ENCODE measurements at places on chromosomes 11 and 22.

GRCh38 chr11:2702771-2703362 is 3.1 kb upstream of the KCNQ1OT1 start:
- no peak for DNase-seq

DNA sequence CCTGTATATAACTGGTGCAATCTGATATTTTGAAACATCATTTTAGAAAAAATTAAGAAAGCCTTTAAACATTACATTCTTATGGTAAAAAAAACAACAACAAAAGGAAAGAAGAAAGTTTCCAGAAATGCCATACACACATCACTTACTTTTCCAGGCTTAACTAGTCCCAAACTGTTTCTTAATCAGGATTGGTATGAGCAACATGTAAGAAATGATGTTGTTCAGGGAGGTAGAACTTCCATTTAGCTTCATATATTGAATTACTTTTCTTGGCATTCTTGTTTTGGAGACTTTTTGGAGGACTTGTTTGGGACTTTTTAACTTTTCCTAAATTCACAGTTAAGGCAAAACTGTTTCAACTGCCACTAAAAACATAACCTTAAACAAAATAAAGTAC is 791.5 kb downstream of the METTL15 start:
- no peak for DNase-seq

DNA sequence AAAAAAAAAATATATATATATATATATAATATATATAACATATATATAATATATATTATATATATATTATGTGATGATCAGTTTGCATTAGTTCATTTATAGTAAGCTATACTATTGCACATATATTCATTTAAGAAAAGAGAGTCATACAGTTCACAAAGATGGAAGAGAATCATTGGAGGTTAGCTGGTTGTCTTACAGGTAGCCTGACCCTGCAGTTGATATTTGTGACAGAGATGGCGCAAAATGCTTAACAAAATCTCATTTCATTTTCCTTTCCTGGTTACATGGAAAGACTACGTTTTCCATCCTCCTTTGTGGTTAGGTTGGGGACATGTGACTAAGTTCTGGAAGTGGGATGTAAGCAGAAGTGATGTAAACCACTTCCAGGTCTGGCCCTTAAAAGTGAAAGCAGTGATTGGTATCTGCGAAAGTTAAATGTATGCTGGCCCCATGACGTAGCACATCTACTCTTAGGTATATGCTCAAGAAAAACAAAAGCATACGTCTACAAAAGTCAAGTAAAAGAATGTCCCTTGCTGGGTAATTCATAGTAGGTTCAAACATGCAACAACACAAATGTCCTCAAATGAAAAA is 7.2 kb upstream of the TMEM135 start:
- DNase-seq = no peak

DNA sequence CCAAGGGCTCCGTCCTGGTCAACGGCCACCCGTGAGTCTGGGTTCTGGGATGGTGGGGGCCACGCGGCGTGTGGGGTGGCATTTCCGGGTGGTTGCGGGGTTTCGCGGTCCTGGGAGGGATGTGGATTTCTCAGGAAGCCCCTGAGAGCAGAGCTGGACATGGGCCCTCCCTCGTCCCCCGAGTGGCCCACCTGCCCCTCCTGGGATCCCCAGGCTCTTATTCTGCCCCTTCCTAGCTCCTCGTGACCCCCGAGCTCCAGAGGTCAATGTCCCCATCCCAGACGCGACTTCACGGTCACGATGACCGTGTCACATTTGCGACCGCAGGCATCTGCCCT is 4.4 kb downstream of the MUC5AC start:
- no peak for DNase-seq

GRCh38 chr11:1302461-1303125 is 6.8 kb downstream of the TOLLIP start:
- no peak for DNase-seq

DNA sequence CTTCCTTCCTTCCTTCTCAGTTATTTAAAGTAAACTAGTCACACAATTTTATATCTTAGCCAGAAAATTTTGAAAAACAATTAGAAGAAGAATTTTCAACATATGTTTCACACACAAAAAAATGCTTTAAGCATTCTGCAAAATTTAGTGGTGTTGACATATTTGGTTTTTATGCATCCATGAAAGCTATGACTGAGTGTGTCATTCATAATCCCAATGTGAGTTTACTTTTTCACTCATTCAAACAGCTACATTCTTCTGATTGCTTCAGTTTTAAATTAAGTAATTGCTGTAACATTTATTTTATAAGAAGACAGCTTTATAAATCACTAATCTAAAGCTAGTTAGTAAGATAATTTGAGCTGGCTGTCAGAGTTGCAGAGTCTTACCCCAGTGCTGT is 453.5 kb downstream of the LRRC4C start:
- DNase-seq = no peak

- no peak for DNase-seq
Observed at GRCh38 chr11:12099132-12099873, 11.1 kb upstream of the MICAL2 start.

GRCh38 chr11:115990004-115990447 is 485.8 kb upstream of the CADM1 start:
- no peak for DNase-seq

DNA sequence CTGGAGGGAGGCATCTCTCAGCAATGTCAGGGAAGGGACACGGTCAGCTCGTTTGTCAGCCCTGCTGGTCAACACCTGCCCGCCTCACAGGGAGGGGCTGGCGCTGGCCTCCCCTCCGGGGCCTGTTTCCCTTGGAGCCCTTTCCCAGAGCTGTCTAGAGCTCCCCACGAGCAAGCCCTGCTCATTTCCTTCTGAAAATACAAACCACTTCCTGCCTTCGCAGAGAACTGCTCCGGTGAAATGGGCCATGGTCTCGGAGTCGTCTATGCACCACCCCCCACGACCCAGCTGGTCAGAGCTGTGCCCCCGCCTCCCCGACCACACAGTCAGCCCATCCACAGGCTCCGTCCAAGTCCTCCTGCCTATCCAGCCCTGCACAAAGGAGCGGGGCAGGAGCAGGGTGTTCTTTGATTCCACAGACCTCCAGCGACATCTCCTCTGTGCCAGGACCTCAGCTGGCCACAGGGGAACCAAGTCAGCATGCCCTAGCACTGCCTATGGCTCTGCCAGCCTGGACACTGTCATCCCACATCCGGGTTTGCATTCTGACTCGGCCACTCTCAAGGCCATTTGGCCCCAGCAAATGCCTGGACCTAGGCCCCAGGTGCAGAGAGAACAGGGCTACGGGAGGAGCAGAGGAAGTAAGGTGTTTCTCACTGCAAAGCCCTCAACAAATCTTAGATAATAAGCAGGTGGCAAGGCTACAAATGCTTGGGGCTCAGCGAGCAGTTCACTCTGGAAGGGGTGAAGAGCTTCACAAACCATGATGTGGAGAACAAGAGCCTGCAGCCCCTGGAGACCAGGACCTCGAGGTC is 82.1 kb upstream of the WNT11 start:
- DNase-seq = no peak

- DNase-seq = no peak
Observed at GRCh38 chr11:62024936-62025486, 57.6 kb upstream of the FTH1 start.

DNA sequence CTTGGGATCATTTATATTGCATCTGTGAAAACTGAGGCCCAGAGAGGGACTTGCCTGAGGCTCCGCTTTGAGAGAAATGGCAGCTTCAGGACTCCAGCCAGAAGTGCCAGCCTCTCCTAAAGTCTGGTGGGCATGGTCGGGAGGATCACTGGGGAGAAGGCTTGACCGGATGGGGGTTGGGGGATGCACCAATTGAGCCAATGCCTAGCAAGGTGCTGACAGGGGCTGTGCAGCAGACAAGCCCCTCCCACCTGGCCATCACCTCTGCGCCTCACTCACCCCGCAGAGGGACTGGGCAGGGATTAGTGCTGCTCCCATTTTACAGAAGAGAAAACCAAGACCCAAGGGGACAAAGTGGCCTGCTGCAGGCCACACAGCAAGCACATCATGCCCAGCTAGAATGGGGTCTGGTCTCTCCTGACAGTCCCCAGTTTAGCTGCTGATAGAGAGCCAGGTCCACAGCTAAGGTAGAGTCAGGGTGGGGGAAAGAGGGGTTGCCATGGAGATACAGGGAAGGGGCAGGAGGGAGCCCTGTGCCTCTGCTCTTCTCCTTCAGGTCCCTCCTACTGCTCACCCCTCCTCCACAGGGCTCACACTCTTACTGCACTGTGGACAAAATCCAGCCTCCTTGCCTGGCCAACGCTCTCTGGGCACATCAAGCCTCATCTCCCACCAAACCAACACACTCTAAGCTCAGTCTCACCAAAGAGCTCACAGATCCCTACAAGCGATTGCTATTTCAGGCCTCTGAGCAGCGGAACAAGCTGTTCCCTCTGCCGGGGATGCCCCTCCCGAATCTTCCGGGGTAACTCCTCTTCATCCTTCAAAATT is 29.5 kb downstream of the TEF start:
- DNase-seq = no peak

- DNase-seq = no peak
Observed at GRCh38 chr11:78291503-78292108, 102.9 kb downstream of the USP35 start.

GRCh38 chr11:38416141-38416540 is 1818.1 kb upstream of the RAG2 start:
- DNase-seq = no peak

- no peak for DNase-seq
Observed at GRCh38 chr22:39252461-39253434, 8.0 kb upstream of the PDGFB start.

DNA sequence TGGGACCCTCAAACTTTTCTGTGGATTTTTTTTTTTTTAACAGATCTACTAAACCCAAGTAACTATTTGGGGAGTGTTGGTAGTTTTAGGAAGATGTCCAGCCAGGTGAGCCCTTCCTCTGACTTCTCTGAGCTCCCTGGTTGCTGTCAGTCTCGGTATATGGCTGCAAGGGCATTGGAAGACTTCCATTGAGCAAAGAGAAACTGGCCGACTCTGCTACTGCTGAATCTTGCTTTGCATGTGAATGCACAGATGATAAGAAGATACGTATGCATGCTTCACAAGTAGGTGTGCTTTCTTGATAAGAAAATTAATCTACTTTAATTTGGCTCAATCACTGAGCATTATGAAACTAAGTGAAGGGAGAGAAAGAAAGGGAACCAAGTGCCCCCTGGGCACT is 51.1 kb downstream of the BARX2 start:
- DNase-seq = no peak

- no peak for DNase-seq
Observed at GRCh38 chr22:49740242-49740641, 87.4 kb downstream of the BRD1 start.

GRCh38 chr11:45879803-45880686 is 5.4 kb upstream of the MAPK8IP1 start:
- no peak for DNase-seq

DNA sequence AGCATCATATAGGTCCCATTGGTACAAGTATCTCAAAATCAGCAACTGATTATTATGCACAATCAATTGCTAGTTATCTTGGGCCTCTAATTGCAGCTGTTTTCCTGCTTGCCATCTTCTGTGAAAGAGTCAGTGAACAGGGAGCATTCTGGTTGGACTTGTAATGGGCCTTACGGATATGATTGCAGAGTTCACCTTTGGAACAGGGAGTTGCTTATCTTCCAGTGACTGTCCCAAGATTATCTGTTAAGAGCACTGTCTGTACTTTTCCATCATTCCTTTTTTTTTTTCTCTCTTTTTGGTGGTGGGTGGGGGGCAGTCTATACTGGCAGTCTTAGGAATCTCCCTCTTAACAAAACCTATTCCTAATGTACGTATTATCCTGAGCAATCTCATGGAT is 17.8 kb downstream of the OR8G5 start:
- no peak for DNase-seq

- DNase-seq = no peak
Observed at GRCh38 chr22:48378673-48379072, 1449.0 kb downstream of the BRD1 start.

GRCh38 chr22:43180670-43181069 is 6.3 kb downstream of the TTLL12 start:
- DNase-seq = no peak

- DNase-seq = no peak
Observed at GRCh38 chr11:111176603-111177002, 68.9 kb upstream of the POU2AF2 start.

DNA sequence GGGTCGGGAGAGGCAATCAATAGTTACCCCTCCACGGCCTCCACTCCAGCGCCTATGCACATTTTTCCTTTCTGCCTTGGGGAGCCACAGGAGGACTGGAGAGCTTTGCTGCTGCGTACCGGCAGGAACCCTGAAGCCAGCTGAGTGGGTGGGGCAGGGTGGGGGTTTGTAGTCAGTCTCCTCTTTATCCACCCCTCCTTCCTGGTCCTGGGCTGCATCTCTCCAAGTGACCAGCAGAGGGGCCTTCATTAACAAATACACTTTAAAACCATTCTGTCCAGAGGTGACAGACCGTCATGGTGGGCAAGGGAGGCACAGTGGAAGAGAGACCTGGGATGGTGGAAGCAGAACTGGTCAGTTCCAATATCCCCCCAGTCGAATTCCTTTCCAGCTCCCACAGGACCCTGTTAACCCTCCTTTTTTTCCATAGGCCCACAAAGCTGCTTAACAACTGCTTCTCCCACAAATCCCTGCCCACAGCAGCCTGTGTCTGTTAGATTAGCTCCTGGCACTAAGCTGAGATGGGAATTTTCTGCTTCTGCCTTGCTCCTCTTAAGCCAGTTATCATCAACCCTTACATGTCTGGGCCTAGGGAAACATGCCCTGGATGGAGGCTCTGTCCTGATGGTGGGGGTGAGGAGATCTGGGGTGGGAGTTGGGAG is 3.9 kb upstream of the ABCG4 start:
- peak; percentile 32 for DNase-seq

DNA sequence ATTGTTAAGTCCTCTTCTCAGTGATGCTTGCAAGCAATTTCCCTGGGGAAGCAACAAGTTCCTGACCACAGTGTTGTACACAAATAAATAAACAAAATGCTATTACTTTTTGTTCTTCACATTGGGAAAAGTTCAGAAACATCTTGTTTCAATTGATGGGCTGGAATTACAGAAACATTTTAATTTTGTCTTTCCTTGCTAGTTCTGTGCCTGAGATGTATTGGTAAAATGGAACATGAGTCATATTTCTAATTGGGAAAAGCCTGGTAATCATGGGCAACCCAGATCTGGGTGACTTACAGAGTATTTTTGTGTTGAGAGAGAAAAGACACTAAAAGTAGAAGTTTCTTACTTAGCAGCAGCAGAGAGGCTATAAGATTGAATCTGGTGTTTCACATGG is 576 bp upstream of the BLID start:
- DNase-seq = no peak

DNA sequence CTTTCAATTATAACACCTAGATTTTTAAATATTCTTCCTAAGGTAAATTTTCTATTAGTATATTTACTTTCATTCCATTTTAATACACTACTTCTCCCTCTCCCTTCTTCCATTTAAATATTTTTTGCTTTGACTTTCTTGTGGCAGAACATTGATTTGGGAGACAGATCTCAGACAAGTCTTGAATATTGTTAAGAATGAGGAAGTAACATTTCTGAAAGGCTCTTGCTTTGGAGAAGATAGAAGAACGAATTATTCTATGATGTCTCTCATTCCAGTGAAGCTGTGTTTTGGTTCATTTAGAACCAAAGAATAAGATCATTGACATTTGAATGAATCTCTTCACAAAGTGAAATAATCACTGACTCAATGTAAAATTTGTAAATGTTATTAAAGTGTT is 2.4 kb downstream of the IPO7 start:
- DNase-seq = no peak

All from retinal pigment epithelial cell (primary cell).